Fibroblast of skin of left quadriceps (primary cell): ENCODE measurements at places on chromosomes 5 and 9.

GRCh38 chr5:179176571-179177230 lies 116.5 kb downstream of the ZNF354C start:
- DNase-seq, result no peak

DNA sequence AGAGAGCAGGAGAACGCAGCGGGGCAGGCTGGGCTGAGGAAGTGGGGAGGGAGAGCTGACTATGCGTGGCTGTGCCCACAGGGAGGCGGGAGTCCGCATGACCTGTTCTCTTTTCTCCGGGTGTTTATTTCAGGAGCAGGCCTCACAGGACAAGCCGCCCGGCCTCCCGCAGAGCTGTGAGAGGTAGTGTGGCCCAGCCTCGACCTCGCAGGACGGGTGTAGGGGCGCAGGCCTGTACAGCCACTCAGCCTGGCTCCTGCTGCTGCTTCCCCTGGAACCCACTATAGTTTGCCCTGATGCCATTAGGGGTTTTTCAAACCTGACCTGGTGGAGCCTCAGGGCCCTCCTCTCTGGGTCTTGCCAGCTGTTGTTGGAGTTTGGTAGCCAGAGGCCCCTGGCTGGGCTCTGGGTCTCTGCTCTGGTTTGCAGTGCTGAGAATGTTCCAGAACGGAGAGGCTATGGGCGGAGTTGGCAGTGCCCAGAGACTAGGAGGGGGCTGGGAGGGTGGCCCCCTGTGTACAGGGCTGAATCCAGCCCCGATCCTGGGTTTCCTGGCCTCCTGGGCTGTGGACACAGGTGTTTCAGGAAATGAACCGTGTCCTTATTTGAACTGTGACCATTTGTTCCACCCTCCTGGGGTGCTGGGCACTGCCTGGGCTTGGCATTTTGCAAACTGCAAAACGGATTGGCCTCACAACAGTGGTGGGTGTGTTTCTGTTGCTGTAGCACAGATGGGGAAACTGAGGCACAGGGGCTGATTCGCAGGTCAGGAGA lies 78.8 kb downstream of the WNK2 start:
- no peak for DNase-seq

GRCh38 chr5:178774446-178774845 lies 44.0 kb upstream of the ZNF354A start:
- no peak for DNase-seq

DNA sequence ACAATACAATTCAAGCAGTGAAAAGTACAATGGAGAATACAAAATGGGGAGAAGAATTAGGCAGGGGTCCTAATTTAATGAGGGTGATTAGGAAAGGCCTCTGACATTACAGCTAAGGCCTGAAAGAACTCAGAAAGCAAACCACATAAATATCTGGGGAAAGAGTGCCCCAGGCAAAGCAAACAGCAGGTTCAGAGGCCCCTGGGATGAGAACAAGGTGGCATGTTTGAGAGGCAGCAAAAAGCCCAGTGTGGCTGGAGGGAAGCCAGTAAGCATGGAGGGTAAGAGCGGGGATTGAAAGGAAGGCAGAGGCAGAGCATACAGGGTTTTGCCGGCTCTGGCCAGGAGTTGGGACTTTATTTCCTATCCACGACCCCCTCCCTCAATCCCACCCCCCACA lies 33.4 kb upstream of the VDAC1 start:
- DNase-seq, result no peak

DNA sequence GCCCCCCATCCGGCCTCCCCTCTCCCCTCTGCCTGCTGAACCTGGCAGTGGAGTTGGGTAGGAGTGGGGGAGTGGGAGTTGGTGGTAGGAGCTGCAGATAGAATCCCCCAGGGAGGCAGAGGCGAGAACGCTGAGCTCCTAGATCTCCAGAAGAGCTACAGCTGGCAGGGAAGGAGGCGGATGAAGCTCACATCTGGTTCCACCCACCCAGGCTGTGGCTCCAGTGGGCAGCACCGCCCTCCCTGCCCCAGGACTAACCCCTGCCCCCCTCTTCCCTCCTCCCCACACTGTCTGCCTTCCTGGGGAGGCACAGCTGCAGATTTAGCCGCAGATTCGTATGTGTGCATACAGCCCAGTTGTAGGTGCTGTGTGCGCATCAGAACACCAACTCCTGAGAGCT lies 34.2 kb downstream of the C9orf50 start:
- DNase-seq, result no peak

GRCh38 chr5:172951371-172952033 lies 7.7 kb upstream of the RPL26L1 start:
- DNase-seq, result no peak

DNA sequence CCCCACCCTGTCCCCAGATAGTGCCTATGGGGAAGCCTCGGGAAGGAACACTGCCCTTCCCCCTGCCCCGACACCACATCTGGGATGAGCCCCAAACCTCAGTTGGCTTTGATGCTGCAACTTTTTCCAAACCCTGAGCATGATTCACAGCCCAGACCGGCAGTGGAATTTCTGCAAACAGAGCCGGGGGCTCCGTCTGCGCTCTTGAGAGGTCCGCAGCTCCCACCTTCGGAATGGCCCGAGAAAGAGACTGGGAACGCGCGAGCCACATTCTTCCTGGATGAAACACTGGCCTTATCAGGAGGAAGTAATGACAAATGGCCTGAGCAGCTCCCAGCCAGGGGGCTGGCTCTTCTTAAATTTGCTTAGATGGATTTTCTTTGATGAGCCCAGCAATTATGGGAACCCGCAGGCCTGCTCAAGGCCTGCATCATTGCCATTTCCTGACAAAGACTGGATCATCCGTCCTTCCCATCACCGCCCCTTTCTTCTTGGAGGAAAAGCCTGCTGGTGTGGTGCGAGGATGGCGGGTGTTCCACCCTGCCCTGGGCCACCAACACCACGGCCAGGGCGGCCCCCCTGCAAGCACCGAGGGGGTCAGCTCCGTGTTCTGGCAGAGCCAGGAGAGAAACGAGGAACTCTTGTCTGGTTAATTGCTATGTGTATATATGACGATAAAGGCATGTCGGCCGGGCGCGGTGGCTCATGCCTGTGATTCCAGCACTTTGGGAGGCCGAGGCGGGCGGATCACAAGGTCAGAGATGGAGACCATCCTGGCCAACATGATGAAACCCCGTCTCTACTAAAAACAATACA lies 38.8 kb upstream of the COL5A1 start:
- DNase-seq, result peak; percentile 98

DNA sequence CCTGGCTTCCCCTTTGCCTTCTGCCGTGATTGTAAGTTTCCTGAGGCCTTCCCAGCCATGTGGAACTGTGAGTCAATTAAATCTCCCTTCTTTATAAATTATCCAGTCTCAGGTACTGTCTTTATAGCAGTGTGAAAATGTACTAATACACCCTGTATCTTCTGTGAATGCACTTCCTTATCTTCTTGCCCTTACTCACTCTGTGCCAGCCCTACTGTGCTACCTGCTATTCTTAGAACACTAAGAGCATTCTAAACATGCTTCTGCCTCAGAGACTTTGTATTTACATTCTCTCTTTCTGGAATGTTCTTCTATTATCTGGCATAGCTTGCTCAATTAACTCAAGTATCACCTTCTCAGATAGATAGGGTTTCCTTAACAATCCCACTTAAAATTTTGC lies 164.4 kb upstream of the EDIL3 start:
- no peak for DNase-seq

GRCh38 chr5:39547553-39548154 lies 122.9 kb upstream of the DAB2 start:
- DNase-seq, result peak; percentile 78

DNA sequence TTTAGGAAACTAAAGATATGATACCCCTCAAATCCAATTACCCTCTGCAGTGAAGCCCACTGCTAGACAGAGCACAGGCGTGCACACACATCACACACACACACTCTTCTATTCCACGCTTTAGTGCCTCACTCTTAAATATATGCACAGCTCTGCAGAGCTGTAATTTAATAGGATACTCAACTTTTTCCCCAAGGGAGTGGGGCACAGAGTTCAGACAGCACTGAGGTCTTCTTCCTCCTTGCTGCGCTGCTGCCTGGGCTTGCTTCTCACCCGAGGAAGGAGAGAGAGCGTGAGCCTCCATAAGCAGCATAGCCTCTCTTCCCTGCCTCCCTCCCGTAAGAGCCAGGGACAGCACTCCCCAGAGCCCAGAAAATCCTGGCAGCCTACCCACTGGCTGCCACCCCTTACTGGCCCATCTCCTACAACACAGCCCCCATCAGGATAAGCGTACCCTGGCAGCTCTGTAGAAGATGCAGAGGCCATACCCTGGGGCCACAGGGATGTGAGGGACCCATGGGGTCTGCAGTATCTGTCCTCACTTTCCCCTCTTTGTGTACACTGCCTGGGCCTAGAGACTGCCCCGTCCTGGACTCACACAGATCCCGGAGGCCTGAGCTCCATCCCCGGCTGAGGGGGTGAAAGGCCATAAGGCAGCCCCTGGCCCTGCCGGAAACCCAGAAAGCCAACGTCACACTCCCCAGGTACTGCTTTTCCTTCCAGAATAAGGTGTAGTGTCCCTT lies 102.1 kb downstream of the C5orf15 start:
- DNase-seq, result no peak

GRCh38 chr9:89848060-89849040 lies 243.5 kb downstream of the GADD45G start:
- DNase-seq, result no peak

DNA sequence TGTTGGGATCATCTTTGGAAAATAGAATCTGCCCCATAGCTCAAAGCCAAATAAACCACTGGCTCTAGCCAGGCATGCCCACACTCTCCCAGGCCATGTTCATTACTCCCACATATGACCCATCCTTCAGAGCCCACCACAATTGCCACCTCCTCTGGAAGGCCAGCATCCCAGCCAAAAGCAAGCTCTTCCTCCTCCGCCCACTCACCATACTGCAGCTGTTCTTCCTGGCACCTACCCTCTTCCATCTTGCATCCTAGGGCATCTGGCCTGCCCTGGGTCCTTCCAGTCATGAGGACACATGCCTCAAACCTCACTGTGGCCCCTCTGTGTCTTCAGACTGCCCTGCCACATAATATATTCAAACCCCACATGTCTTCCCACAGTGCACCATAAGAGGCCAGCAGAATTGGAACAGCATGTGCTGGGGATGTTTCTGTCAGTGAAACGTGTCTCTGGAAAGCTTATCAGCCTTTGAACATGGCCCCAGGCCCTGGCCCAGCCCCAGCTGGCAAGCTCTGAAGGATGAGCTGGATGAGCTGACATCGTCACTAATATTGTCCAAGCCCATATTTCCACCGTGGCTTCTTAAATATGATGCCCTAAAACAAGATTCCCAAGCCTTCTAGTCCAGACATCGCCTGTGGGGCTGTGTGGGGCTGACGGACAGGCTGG lies 230.8 kb downstream of the AGTPBP1 start:
- no peak for DNase-seq

DNA sequence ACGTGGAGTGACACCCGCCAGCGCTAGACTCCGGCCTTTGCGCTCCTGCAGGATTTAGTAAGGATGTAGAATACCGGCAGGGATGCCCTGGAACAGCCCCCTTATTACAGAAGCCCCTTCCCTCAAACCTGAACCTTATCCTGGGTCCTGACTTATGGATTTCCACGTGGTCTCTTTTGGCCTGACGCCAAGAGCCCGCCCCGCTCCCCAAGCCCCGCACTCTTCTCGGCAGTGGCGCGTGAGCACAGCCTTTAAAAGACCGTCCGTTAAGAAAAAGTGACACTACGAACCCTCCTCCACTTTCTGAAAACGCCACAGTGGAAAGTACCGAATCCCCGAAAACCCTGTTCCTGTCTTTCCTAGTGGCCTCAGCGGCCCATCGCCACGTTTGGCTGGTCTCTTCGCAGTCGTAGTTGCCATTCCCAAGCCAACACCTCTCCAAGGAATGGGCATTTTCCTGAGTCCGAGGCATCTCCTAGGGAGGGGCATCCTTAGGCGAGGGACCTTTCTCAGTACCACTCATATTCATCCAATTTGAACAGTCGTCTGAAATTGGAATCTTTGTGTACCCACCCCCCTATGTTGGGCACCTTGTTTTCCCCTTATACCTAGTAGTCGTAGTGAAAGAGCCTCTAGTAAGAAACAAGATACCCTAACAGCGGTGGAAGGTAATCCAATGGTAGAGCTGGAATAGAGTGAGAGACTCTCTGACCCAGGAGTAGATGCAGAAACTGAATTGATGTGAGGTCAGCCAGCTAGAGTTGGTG lies 732 bp upstream of the MCIDAS start:
- no peak for DNase-seq

- DNase-seq, result peak; percentile 75
Measured at GRCh38 chr5:59873113-59873512, 20.4 kb downstream of the PDE4D start.

DNA sequence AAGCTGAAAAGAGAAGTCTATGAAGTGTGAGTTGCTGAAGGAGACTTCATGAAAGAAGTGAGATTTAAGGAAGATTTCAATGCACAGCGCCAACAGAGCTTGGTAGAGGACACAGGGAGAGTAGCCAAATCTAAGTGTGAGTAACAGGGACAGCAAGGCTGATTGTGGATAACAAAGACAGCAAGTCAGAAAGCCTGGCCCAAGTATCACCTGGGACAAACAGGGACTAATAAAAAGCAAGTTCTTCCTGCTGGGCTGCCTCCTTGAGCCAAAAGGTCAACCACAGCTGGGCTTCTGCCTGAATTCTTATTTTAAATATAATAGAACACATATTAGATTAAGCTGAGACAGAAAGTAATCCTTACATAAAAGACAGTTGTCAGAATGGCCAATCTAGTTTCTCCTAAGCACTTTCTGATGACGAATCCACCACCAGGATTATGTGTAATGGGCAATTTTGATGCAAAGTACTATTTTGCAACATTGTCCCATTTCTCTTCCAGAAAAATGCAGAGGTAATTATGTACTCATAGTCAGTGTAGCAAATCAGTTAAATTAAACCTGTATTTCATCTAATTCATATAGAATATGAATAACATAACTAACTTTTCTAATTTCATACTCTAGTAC lies 73.8 kb downstream of the MAPKAP1 start:
- no peak for DNase-seq

GRCh38 chr9:107805201-107805600 lies 315.6 kb upstream of the KLF4 start:
- no peak for DNase-seq
